ENCODE measurements at places on chromosomes 2 and 18. TPM values are rescaled to one million over a fixed set of nuclear protein-coding genes. Genes with fewer than 3 reads are reported as not detected.

HOXD11 gene
- total RNA-seq, result not detected

AFF3 gene
- 1.2 TPM for total RNA-seq

DUSP19 gene
- total RNA-seq, result 3.4 TPM

FAM124B gene
- total RNA-seq, result 4.4 TPM

CRIM1 gene
- 25.1 TPM for total RNA-seq

TCF23 gene
- total RNA-seq, result 0.14 TPM

OSR1 gene
- 0.55 TPM for total RNA-seq

CNOT11 gene
- 48.9 TPM for total RNA-seq

All from WTC11 (cell line).